Esophagus muscularis mucosa (tissue), 4 donors: ENCODE measurements at places on chromosomes 5 and 9. TPM values are rescaled to one million over a fixed set of nuclear protein-coding genes. Genes with fewer than 3 reads are reported as not detected.

Gene ZNF883
- total RNA-seq: 1.4 TPM

Gene DNM1
- total RNA-seq: 21.1 TPM

Gene RAPGEF1
- total RNA-seq: 120 TPM

Gene SLC34A1
- total RNA-seq: not detected

Gene NOL8
- 17.1 TPM for total RNA-seq

Gene SHOC1
- total RNA-seq: not detected

Gene NCS1
- 105 TPM for total RNA-seq

Gene ATG12
- total RNA-seq: 26.7 TPM

Gene GZMA
- 1.4 TPM for total RNA-seq
